SJCRH30 (cell line): ENCODE measurements at places on chromosomes 11 and 22.
A peak's percentile ranks its signal among the peaks of the same experiment; 100 is the strongest.

DNA sequence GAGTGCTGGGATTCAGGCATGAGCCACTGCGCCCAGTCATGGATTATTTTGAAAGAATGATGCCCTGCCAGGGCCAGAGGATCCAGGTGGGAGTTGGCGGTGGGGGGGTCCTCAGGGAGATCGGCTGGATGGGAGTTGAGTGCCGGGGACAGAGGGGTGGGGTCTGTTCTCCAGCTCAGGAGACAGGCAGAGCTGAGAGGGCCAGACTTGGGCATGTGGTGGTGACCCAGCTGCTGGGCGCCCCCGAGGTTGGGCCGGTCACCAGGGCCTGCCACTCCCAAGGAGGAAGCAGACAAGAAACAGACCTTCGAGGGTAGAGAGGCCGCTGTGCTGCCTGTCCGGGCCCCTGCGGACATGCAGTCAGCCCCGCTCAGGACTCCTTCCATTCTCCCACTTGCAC, 11.8 kb upstream of the PRODH start:
- no peak for DNase-seq

DNA sequence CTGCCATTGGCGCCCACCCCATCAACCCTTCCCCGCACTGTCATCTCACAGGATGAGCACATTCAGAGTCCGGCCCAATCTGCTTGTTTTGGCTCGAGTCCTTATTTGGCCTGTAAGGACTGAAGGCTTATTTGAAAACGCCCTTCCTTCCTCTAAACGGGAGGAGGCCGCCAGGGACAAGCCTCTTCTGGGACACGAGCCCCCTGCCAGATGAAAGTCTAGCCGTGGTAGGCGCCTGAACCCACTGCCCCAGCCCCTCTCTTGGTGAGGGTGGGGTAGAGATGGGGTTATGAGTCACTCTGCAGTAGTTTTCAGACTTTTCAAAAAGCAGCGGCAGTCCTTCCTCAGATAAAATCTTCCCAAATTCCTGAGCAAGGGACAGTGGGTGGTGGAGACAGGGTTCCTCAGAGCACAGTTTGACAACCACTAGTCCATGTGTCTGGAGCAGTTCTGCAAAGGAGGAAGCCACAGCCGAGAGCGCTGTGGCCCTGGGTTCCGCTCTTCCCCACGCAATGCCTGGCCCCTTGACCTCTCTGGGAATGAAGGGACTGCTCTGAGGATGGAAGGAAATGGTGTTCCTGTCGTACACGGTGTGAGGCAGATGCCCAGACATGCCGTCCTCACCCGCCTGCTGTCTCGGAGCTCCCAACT, 57.0 kb downstream of the MYH9 start:
- DNase-seq = no peak

- no peak for DNase-seq
These were observed 61.8 kb downstream of the UBASH3B start for GRCh38 chr11:122717264-122717867.

DNA sequence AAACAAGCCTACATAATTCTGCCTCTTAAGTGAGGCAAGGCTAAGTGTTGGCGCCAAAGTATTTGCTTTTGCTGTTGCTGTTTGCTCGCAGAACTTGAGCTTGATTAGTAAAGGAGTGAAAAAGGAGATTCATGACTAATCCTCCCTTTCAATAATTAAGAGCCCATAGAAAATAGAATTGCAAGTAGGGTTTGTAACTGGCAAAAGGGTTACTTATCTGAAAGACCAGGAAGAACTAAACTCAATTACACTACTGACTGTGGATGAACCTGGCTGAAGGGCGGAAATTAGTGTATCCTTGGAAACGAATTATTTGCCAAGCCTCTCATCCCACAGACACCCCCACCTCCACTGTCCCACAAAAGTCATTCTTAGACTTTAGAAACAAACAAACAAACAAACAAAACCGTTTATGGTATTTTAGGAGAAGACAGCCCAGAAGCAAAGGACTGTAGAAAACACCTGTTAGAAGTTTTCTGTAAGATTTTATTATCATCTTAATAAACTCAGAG, 411 bp upstream of the EXPH5 start:
- DNase-seq = no peak

DNA sequence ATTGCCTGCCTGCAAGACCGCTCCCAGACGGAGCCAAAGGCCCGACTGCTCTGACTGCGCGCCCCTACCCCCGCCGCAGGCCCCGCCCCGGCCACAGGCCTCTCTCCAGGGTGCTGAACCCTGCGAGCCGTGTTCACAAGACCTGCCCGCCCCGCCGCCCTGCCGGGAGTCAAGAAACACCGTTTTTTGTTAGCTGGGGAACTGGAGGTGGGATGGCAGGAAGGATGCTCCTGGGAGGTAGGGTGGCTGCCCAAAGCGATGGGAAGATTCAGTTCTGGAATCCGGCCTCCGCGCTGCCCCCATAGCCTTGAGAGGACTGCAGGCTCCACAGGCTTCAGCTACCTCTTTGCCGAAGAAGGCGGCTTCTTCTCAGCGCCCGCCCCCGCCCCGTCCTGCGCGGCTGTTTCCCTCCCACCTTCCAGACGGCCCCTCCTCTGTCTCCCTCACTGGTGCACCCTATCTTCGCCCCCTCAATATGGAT, 2.7 kb upstream of the PDE2A start:
- peak; percentile 51 for DNase-seq

GRCh38 chr11:100681064-100681502, 6.0 kb upstream of the ARHGAP42 start:
- peak; percentile 73 for DNase-seq

- DNase-seq = peak; percentile 34
These were observed 2.4 kb downstream of the CCS start for GRCh38 chr11:66595245-66595904.

GRCh38 chr11:92667486-92668152, 301.8 kb upstream of the MTNR1B start:
- DNase-seq = peak; percentile 51

DNA sequence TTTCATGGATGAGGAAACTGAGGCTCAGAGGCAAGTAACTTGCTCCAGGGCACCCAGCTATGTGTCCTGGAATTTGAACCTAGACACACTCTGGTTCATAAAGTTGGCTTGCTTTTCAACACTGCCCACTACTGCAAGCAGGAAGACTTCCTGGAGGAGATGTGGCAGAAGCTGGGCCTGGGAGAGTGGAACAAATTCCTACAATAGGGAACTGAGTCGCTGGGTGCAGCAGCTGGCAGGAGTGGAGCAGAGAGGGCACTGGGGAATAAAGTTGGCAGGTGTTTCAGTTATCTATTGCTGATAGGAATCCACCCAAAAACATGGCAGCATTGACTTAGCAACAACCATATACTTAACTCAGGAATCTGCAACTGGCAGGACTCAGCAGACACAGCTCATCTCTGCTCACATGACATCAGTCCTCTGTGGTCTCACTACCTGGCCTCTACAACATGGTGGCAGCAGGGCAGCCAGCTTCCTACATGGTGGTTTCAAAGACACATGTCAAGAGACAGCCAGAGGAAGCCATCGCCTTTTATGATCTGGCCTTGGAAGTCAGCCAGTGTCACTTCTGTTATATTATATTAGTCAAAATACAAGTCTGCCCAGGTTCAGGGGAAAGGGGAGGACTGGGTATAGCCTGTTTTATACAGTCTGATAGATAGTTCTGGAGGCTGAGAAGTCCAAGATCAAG, 10.6 kb upstream of the CARD10 start:
- no peak for DNase-seq

- no peak for DNase-seq
These were observed 40.3 kb upstream of the CADM1 start for GRCh38 chr11:115544422-115544948.

GRCh38 chr11:84583106-84583505, 1044.0 kb downstream of the DLG2 start:
- DNase-seq = no peak

DNA sequence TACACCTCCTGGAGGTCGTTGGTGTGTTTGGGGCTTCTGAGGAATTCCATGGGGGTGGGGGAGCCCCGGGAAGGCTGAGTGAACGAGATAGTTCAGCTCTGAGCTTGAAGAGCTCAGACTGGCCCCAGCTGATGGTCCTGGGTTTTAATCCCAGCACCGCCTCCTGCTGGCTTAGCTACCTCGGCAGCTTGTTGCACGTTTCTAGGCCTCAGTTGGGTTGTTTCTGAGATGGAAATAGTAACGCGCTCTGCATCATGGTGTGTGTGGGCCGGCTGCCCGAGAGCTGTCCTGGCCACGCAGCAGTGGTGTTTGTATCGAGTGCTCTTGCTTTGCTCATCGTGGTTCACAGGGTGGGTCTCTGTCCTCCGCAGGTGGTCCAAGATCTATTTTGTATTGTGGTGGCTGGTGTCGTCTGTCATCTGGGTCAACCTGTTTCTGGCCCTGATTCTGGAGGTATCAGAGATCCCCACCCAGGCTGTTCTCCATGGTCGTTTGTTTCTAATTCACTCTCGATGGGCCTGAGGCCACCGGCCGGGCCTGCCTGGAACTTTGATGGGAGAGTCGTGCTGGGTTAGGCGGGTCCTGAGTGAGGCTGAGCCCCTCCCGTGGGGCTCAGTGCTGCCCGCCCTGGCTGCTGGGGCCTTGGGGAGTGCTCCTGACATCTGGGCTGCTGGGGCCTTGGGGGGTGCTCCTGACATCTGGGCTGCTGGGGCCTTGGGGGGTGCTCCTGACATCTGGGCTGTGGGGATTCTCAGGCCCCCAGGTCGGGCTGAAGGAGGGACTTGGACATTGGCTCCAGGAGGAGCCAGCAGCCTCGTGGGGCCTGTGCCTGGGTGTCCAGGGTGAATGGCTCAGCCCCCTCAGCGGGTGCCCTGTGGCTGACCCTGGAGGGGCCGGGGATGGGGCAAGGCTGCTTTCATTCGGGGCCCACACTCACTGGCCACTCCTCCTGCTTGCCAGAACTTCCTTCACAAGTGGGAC, 37.7 kb downstream of the TPCN2 start:
- no peak for DNase-seq

GRCh38 chr11:59891781-59892181, 13.2 kb downstream of the OOSP3 start:
- peak; percentile 84 for DNase-seq

- peak; percentile 11 for DNase-seq
These were observed 1286.5 kb upstream of the TENM4 start for GRCh38 chr11:80727315-80727714.

DNA sequence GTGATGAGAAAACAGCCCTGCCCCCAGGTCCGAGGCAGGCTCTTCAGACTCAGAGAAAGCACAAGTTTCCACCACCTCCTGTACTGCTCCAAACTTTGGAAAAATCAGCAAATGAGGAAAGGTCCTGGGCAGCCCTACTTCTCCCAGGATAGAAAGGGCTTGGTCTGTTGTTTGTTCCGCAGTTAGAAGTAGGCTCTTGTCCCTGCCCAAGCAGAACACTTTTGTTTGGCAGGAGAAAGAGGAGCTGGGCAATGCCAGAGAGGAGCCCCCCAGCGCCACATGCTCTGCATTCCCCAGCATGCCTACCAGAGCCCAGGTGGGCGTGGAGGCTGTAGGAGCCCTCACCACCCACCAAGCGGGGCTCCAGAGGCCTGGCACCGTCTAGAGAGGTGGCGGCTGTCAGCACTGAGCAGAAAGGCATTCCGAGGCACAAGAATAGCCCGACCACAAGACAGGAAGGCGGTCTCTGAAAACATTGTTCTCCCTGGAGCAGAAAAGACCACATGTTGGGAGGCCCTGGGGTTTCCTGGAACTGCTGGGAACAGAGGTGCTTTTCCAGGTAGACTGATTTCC, 90.3 kb upstream of the CD82 start:
- peak; percentile 34 for DNase-seq

GRCh38 chr11:16923987-16924386, 90.2 kb downstream of the PLEKHA7 start:
- no peak for DNase-seq

DNA sequence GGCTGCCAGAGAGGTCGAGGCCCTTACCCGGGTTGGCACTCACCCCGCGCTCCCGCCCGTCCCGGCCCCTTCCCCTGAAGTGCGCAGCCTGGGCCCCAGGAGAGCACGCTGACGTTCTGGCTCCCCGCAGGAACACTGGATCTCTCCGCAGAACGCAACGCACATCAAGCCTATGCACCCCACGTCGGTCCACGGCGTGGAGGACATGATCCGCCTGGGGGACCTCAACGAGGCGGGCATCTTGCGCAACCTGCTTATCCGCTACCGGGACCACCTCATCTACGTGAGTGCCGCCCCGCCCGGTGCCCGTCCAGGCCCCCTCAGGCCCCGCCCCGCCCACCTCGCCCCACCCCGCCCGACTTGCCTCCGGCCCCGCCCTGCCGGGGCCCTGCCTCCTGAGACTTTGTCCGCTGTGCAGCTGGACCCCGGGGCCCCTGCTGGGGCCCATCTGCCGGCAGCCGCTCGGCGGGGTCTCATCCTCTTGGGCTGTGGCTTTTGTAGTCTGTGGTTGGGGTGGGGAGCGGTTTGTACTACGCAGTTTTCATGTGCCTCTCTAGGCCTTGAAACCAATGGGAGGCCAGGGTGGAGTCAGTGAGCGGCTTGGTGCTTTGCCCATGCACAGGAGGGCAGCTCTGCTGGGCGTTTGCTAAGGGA, 19.7 kb downstream of the MYO7A start:
- DNase-seq = no peak

- DNase-seq = no peak
These were observed 51.1 kb upstream of the LMO2 start for GRCh38 chr11:33942954-33943353.

- no peak for DNase-seq
These were observed 102.7 kb downstream of the LARGE1 start for GRCh38 chr22:33817512-33818127.

GRCh38 chr22:39663751-39664150, 93.2 kb downstream of the CACNA1I start:
- no peak for DNase-seq

- no peak for DNase-seq
These were observed at the start of gene KCNK7 for GRCh38 chr11:65595543-65596281. TSS of gene KCNK7 (minus strand) at chr11:65595800. CDS start at chr11:65595772, 28 bp downstream.

DNA sequence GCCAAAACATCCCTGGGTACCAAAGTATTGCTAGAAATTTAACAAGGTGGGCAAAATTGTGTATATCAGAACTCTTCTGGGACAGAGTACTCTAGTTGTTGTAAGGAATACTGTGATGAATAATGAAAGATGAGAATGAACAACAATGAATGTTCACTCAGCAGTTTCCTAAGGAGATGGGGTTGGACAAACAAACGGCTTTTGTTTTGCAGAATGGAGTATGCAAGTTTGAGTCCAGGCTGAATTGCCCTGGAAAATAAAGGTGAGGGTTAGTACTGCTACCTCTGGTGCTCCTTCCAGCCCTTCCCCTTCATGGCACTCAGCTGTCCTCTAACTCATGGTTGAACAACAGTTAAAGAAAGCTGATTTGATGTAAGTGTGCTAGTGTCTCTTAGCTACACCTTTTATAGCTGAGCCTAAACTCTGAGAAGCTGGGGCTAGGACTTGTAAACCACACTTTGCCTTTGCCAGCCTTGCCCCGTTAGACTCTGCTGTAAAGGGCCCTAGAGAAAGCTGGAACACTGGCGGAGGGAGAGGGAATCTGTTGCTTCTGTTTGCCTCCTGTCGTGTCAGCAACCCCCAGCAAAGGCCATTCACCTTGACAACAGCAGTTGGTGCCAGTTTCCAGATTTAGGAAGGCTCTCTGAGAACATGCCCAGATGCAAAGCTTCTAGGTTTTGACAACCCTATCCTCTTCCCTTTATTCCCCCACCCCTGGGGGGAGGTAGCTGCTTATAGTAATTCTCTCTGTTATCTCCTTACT, 41.2 kb upstream of the POLD3 start:
- DNase-seq = no peak
